ENCODE measurements at places on chromosomes 12 and 14.

GRCh38 chr12:2035431-2036055 is 17.2 kb upstream of the CACNA1C start:
- no peak for DNase-seq

GRCh38 chr14:91925001-91925726 is 22.3 kb downstream of the FBLN5 start:
- DNase-seq = no peak

DNA sequence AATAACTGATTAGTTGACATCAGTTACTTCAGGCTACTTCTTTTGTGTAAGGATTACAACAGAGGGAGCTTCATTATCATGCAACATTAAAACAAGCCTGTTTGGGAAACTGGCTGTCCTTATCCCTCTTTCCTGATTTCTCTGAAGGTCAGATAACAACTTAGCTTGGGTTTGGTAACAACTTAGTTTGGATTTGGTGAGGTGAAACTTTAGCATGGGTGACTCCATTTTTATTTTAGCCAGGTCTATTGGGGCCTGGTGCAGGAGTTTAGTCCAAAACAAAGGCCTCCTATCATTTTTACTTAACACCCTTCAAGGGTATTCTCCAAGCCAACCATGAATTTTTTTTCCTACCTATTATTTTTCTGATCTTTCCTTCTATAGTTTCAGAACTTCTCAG is 1.1 kb upstream of the ZFYVE1 start:
- no peak for DNase-seq

DNA sequence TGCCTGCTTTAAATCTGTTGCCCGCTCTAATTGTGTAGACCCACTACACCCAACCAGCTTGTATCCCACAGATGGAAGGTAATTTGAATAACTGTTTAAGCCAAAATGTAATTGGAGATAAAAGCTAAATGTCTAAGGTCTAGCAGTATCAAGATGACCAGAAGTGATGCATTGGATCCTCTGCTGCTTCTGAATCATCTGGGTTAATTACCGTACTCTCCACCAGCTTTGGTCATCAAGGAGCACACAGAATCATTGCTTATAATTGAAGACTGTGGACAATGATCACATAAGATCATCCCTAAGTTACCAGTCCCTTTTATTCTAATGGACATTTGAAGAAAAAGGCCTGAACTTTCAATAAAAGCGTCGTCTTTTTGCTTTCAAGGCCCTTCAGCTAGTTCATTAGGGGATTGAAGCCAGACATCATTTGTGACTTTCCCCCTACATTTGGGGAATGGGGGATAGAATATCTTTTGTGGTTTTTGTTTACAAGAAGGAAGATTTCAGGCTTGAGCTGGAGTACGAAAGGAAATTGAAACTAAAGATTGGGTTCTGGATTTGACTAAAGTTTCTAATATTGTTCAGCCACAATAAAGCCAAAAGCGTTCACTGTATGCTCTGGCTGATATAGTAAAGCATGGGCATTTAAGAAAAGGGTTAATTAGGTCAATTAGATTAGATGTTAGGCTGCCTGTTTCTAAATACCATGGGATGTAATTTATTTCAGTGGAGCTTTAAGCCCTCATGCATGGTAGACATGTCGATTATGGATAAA is 123.2 kb downstream of the CHST11 start:
- DNase-seq = no peak

All from kidney tubule cell (primary cell).